ENCODE measurements at places on chromosomes 1 and 21.

- DNase-seq: no peak
Measured at GRCh38 chr1:1775327-1776226, 2.7 kb downstream of the NADK start.

- no peak for DNase-seq
Measured at GRCh38 chr1:41547781-41548560, 63.5 kb upstream of the EDN2 start.

GRCh38 chr1:18155881-18156385, 48.3 kb downstream of the IGSF21 start:
- DNase-seq: no peak

GRCh38 chr1:18314399-18314798, 166.3 kb upstream of the KLHDC7A start:
- no peak for DNase-seq

DNA sequence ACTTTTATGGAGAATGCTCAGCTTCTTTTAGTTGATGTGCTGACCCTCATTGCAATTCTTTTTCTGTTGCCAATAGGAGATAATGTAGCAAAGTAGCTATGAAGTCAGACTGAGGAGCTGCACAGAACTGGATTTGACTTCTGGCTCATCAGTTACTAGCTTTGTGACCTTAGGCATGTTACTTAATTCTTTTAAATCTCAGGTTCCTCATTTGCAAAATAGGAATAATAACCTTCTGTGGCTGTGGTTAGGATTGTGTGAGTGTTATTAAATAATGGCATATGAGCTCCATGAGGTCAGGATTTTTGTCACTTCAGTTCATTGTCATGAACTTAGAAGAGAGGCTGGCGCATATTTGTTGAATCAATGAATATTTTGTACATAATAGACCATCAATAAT, 237.6 kb upstream of the SGIP1 start:
- no peak for DNase-seq

- no peak for DNase-seq
Measured at GRCh38 chr1:36920801-36921405, 113.4 kb downstream of the GRIK3 start.

- peak; percentile 97 for DNase-seq
Measured at GRCh38 chr1:181128592-181129497, 40.3 kb downstream of the IER5 start.

DNA sequence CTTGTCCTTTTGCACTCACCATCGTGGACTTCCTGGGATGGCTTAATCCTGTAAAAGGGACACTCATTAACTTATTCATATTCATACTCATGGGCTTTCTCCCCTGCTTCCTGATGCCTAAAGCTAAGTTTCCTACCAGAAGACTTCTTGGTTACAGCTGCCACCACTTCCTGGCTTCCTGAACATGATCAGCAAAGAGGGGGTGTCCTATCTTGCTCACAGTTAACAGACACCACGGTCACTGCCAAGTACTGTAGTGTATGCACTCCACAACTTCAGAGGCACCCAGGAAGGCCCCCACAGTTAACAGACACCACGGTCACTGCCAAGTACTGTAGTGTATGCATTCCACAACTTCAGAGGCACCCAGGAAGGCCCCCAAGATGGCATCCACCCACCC, 177.8 kb downstream of the SIPA1L2 start:
- no peak for DNase-seq

- DNase-seq: no peak
Measured at GRCh38 chr1:183810756-183811544, 6.0 kb downstream of the RGL1 start.

- DNase-seq: peak; percentile 24
Measured at GRCh38 chr1:203871114-203871880, 9.9 kb downstream of the SNRPE start.

GRCh38 chr1:222009105-222009730, 267.3 kb upstream of the DUSP10 start:
- no peak for DNase-seq

Measured in NCI-H446 treated with DMSO at 0.1 percent for 48 hours (cell line).